ENCODE measurements at places on chromosomes 16 and 17. TPM values are rescaled to one million over a fixed set of nuclear protein-coding genes. Genes with fewer than 3 reads are reported as not detected.

ABR gene
- polyA plus RNA-seq, result 26.9 TPM

FTSJ3 gene
- 34.8 TPM for polyA plus RNA-seq

SRL gene
- polyA plus RNA-seq, result not detected

RPL27 gene
- polyA plus RNA-seq, result 1,922 TPM

TNK1 gene
- 3.1 TPM for polyA plus RNA-seq

ZG16 gene
- not detected for polyA plus RNA-seq

DNA sequence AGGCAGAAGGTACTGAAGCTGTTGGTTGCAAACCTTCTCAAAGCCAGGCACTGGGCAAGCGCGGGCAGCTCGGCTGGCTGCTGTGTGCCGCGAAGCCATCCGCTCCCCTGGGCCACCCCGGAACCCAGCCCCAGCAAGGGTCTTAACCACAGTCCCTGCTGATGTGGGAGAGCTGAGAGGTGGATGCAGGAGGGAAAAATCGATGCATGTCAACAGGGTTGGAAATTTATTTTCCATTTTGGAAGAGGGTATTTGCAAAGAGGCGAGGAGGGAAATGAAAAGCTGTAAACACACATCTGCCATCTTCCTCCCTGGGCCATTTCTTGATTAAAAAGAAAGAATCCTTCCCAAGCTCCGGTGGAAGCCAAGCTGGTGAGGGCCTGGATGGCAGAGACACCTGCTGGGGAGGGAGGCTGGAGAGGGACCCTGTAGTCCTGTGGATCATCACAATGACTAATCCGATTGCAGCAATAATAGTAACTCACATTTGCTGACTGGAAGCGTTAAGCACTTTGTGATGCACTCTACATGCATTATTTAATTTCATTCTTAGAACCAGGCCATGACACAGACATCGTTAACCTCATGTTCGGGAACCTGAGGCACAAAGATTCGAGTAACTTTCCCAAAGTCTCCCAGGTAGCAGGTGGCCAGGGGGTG is 13.9 kb upstream of the TBX2 start:
- H3K4me1 ChIP-seq, result no peaks in the 10 kb centered on the region
- no peak overlapping the region for H3K27ac ChIP-seq
- H3K36me3 ChIP-seq, result no peaks in the 10 kb centered on the region

DNA sequence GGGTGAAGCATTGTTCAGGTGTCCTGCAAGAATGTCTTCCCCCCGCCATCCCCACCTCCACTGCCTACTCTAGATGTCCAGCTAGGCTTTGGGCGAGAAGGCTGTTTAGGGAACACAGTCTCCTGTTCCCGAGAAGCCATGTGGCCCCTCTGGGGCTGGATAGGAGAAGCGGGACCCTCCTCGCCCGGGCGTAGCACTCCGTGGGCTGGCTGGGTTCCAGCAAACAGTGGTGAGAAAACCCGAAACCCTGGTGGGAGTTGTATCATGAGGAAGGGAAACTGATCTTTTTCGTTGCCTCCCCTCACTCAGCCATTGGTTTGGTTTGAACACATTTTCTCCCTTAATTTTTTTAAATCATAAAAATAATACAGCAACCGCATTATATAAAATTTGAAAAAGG is 56.6 kb downstream of the IRF8 start:
- no peaks in the 10 kb centered on the region for H3K4me1 ChIP-seq
- DNase-seq, result no peak
- no peak overlapping the region for H3K4me3 ChIP-seq
- H3K27me3 ChIP-seq, result no peaks in the 10 kb centered on the region
- H3K27ac ChIP-seq, result no peak overlapping the region

GRCh38 chr17:81294512-81295030 is 536 bp downstream of the SLC38A10 start:
- H3K4me3 ChIP-seq, result peak overlapping the region; percentile 93
- H3K36me3 ChIP-seq, result peaks cover 4% of the 10 kb centered on the region
- no peaks in the 10 kb centered on the region for H3K27me3 ChIP-seq
- H3K4me1 ChIP-seq, result peaks cover 29% of the 10 kb centered on the region

DNA sequence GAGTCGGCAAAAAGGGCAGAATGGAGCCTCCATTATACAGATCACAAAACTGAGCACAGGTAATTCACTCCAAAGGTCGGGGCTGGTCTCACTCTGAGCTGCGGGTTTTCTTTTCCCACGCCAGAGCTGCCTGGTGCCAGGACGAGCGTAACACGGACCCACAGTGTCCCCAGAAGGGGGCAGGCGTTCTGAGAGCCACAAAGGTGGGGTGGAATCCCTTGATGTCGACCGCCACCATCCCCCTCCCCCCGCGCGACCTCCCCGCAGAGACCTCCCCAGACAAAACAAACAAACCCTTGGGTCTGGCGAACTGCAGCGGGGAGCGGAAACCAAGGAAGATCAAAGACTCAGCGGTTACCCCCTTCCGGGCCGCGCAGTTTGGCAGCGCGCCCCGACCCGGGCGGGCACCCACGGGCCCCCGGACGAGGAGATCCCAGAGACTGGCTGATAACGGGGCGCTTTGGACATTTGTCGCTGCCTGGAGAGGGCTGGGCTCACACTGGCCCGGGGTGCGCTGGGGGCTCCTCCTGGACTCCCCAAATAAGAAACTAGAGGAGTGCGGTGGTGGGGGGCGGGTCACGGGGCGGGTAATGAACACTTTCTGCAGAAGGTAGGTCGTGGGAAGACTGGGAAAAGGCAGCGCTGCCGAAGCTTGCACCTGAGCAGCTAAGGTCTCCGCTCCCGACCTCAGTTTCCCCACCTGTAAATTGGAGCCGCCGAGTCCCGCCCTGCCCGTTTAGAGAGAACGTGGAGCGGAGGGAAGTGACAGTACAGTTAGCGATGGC is 664 bp upstream of the NKD1 start:
- peaks cover 24% of the 10 kb centered on the region for H3K4me1 ChIP-seq
- no peak overlapping the region for H3K27ac ChIP-seq
- no peaks in the 10 kb centered on the region for H3K27me3 ChIP-seq
- peak overlapping the region; percentile 55 for H3K4me3 ChIP-seq

GRCh38 chr16:30840611-30841010 is 53.3 kb downstream of the BCL7C start:
- H3K27ac ChIP-seq, result no peak overlapping the region
- H3K36me3 ChIP-seq, result no peaks in the 10 kb centered on the region
- no peak overlapping the region for H3K4me3 ChIP-seq
- H3K27me3 ChIP-seq, result no peaks in the 10 kb centered on the region

GRCh38 chr17:43671031-43671692 is 9.4 kb upstream of the MEOX1 start:
- no peaks in the 10 kb centered on the region for H3K27me3 ChIP-seq
- no peak overlapping the region for H3K27ac ChIP-seq
- no peak overlapping the region for H3K4me3 ChIP-seq
- no peaks in the 10 kb centered on the region for H3K36me3 ChIP-seq
- H3K4me1 ChIP-seq, result no peaks in the 10 kb centered on the region
- no peak for DNase-seq

- H3K27me3 ChIP-seq, result no peaks in the 10 kb centered on the region
- H3K36me3 ChIP-seq, result no peaks in the 10 kb centered on the region
- no peak for DNase-seq
- no peak overlapping the region for H3K4me3 ChIP-seq
- H3K27ac ChIP-seq, result no peak overlapping the region
Observed at GRCh38 chr17:59527931-59528330, 37.5 kb upstream of the DHX40 start.

DNA sequence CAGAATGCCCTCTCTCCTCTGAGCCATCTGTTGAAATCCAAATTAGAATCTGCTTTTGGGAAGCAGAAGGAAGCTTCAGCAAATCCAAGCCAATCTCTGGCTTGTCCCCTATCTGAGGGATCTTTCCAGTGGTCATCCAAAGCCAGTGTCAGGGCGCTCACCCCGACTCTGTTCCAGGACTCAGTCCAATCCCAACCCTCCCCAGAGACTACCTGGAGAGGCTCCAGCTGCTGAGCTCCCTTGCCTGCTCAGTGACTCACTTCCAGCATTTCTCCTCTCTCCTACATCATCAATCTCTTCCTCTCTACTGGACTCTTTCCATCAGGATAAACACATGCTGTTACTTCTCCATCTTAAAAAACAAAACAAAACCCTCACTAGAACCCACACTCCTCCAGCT is 2.4 kb downstream of the MATCAP1 start:
- DNase-seq, result no peak
- peaks cover 34% of the 10 kb centered on the region for H3K4me1 ChIP-seq
- H3K27me3 ChIP-seq, result no peaks in the 10 kb centered on the region
- no peak overlapping the region for H3K27ac ChIP-seq
- no peaks in the 10 kb centered on the region for H3K36me3 ChIP-seq

Measured in CD8-positive, alpha-beta memory T cell (primary cell).